ENCODE measurements at places on chromosomes 5 and 9.

DNA sequence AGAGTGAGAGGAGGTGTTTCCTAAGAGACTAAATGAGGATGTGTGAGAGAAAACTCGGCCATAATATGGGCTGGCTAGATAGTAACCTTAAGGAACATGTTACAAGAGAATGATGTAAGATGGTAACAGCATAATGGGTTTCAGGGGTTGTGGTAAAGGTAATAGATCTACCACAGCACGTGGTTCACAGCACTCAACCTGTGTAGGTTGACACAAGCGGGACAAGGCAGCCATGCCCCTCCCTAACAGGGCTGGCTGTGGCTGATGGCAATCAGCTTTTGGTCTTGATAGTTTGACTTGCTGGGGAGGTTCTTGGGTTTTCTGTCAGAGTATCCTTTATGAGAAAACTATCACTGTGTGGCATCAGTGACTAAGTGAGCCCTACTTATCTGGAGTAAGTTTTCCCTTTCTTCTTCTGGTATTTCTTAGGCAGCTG is 138.6 kb downstream of the TRIO start:
- no peak for DNase-seq

DNA sequence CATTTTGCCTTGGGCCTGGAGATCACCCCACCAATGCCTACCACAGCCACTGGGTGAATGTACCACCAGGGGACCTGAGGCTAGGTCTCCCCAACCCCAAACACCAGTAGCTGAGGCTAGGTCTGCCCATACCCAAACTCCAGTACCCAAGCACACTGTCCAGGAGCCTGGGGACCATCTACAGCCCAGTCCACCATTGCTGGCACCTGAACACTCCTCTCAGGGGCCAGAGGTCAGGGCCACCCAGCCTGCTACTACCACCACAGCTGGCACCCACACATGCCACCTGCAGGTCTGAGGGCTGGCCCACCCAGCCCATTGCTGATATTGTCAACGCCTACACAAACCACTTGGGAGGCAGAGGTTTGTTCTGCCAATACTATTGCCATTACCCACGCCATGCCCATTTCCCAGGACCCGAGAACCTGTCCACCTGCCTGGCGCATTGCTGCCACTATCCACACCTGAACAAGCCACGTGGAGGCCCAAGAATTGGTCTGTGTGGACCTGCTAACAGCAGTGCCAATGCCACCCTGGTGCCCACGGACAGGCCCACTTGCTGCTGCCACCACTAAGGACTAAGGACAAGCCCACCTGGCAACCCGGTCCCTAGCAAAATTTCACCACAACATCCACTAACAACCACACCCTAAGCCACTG is 59.2 kb downstream of the ZDHHC21 start:
- DNase-seq, result no peak

DNA sequence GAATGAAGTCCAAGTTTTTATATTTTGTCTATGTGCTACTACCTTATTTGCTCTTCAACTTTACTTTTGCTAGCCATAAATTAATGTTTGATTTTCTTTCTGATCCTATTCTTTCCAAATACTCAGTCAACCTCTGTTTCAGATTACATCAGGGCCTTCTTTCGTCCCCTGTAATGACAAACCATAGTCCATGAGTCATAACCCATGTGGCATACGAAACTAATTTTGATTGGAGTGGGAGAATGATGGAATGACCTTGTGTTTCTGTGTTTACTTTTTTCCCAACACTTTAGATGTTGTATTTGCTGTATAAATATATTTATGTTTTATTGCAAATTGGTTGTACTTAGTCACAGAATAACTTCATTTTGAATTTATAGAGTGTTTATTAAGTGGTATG is 1043.1 kb downstream of the DTWD2 start:
- DNase-seq, result no peak

- no peak for DNase-seq
Observed at GRCh38 chr9:3863686-3864085, 337.9 kb upstream of the RFX3 start.

- no peak for DNase-seq
Observed at GRCh38 chr5:80790698-80791097, 135.9 kb upstream of the DHFR start.

- DNase-seq, result no peak
Observed at GRCh38 chr9:16986556-16986955, 116.1 kb upstream of the BNC2 start.

- no peak for DNase-seq
Observed at GRCh38 chr5:32304622-32305021, 8.1 kb downstream of the MTMR12 start.

- DNase-seq, result no peak
Observed at GRCh38 chr9:109918339-109919163, 138.6 kb downstream of the PALM2AKAP2 start.

DNA sequence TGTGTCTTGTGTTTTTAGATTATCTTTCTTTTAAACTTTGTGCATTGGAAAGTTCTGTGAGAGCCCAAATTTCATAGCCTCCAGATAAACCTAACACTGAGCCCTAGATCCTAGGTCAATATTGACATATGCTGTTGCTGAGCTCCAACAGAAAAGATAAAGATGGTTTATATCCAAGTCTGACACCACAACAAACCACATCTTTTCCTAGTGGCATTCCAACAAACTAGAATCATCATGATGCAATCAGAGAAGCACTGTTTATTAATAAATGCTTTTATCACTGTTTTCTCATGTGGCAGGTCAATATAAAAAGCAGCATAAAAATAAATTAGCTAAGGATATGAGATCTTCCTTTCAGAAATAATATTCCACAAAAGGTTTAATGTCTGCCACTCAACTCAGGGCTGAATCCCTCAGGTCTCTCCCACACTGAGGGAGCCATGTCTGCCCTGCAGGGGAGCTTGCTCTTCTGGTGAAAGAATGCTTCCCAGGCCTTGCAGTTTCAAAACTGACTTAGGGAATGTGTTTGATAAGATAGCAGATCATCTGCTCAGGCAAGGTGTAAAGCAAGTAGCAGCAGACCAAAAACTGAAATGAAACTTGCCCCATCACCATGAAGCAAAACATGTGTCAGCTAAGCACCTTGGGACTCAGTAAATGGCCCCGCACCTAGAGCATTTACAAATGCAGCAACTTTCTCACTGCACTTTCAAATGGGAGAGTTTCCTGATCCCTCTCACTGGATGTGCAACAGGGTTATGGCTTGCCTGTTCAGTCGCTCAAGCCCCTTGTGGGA is 493.0 kb downstream of the AGTPBP1 start:
- DNase-seq, result no peak

DNA sequence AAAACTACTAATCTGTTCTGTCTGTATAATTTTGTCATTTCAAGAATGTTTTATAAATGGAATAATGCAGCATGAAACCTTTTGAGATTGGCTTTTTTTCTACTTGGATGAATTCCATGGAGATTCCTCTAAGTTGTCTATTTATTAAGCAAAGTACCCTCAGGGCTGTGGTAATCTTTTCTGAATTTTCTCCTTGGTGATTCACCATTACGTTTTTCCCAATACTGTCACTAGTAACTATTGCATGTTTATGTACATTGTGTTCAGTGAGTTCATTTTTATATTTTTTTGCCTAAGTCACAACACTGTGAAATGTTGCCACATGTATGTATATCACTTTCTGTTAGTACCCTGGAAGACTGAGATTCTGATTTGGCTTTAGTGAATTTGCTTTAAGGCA is 177.0 kb upstream of the GRIN3A start:
- no peak for DNase-seq

DNA sequence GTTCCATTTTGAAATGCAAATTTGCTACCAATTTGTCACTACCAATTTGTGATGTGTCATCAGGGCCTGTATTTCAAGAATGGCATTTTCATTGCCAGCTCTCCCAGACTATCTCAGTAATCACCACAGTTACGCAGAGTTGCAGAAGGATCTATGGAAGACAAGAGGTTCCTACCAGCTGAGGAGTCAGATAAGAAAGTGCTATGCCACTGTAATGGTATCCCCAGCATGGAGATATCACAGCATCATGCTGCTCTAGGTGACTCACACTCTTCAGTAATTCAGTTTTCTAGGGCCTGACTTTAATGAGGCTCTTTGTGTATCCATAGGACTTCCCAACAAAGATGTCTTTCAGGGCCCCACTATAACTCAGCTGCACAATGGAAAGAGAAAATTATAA is 490.3 kb downstream of the ARHGEF28 start:
- DNase-seq, result no peak

DNA sequence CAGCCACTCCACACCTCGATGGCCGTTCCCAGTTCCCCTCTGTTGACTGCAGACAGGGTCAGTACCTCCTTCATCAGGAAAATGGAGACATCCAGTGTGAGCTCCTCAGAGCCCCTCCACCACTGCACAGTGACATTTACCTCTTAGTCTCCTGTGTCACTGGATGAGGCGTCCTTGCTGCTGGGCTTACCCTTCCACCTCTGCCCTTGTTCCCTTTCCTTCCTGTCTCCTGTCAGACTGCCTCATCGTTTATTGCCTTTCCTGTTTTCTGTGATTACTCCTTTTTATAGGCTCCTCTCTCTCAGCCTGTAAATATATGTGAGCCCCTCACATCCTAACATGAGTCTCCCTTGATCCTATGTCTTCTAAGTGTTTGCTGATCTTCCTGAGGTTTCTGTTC is 23.2 kb upstream of the SPTAN1 start:
- DNase-seq, result no peak

DNA sequence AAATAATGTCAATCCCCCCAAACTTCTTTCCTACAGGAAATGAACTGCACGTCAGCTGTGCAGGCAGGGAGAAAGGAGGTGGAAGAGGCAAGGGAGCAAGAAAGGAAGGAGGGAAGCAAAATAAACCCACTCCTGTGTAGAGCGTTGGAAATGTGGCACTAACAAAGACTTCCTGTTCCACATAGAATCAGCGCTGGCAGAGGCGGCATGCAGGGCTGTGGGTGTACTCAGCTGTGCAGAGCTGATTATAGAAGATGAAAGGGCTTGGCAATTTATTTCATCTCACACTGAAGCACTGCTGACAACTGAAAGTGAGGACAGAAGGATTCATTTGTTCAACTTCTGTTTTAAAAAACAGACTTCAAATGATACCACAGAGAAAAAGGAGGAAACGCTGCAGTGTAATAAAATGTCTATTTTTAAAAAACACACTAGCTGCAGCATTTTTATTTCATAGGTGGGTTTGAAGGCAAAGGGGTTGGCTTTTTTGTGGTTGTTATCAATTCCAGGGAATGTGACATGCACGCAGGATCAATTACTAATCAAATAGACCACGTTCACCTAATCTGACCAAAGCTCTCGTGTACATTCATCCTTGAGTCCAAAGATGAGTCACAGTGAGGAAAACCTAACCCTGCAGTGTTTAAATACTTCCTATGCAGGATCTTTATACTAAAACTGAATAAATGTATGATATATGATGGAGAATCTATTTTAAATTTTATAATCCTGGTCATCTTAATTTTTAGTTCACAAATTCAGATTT is 583.5 kb downstream of the ZNF608 start:
- no peak for DNase-seq

DNA sequence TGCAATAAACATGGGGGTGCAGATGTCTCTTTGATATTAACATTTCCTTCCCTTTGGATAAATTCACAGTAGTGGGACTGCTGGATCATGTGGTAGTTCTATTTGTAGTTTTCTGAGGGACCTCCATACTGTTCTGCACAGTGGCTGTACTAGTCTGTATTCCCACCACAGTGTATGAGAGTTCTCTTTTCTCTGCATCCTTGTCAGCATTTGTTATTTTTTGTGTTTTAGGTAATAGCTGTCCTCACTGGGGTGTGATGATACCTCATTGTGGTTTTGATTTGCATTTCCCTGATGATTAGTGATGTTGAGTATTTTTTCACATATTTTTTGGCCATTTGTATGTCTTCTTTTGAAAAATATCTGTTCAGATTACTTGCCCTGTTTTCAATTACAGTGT is 562.5 kb downstream of the CSNK1G3 start:
- no peak for DNase-seq

- DNase-seq, result no peak
Observed at GRCh38 chr5:96176022-96176421, 214.4 kb upstream of the ELL2 start.

GRCh38 chr5:173501271-173501670 is 115.2 kb downstream of the BOD1 start:
- DNase-seq, result no peak

DNA sequence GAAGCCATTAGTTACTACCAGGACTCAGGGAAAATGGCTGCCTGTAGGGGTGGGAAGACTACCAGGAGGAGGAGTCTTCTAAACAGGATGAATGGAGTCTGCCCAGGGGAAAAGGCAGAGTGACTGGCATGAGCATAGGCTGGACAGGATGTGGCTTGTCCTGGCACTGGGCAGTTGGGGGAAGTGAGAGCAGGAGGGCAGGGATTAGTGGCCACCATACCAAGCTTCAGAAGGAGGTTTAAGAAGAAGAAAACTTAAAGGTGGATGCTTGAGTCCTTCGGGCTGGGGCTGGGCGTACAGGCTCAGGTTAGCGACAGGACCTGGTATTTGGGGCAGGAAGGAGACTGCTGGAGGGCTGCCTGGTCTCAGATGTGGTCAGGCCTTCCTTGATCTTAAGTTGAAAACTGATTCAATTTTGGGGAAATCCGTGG is 5.0 kb upstream of the NSD1 start:
- DNase-seq, result no peak

DNA sequence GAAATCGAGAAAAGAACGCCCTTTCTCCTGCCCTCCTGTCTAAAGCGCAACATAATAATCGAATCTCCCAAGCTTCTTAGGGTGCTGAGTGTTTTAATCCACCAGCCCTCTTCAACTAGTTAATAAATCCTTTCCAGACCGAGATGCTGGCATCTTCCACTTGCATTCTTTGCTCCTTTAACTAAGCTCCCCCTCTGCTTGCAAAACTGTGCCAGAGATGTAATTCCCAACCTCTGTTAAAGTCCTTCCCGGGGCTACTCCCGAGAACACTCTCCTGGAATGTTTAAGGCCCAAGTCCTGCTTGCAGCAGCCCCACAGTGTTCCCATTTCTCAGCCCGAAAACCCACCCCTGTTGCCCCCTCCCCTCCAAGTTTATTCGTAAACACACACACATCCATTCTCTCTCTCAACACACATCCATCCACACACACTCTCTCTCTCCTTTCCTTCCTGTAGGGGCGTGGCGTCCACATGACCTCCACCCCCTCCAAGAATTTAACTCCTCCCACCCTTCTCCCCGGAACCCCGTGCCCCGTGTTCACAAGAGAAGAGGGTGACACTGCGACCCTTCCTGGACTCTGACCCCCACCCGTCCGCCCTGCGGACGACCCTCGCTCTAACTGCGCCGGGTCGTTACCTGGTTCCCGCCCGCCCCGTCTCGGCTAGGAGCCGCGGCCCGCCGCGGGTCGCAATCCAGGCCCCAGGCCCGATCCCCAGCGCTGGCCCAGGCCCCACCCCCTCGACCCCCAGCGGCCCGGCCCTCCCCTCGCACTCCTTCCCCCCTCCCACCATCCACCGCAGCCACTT is 7.0 kb upstream of the MGAT1 start:
- peak; percentile 89 for DNase-seq

GRCh38 chr9:33014665-33015014 is 10.4 kb upstream of the DNAJA1 start:
- DNase-seq, result no peak

- no peak for DNase-seq
Observed at GRCh38 chr5:56110646-56111403, 116.1 kb upstream of the IL6ST start.

- peak; percentile 8 for DNase-seq
Observed at GRCh38 chr9:9942764-9943424, 669.9 kb downstream of the PTPRD start.

Measured in T follicular helper cell (primary cell).